Fibroblast of skin of left biceps (primary cell): ENCODE measurements at places on chromosomes 5 and 9.

DNA sequence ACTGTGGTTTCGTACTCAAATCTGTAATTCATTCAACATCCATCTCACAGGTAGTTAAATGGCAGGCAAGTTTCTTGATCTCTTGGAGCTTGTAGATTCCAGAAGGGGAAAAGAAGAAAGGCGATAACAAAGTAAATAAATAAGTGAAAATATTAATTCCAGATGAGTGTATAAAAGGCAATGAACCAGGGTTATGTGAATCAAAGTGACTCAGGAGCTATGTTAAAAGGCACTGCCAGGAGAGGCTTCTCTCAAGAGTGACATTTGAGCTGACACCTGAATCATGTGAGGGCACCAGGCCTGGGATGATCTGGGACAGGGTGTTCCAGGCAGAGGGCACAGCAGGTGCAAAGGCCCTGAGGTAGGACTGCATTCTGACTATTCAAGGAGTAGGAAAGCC is 45.0 kb downstream of the DOCK2 start:
- no peak for DNase-seq

DNA sequence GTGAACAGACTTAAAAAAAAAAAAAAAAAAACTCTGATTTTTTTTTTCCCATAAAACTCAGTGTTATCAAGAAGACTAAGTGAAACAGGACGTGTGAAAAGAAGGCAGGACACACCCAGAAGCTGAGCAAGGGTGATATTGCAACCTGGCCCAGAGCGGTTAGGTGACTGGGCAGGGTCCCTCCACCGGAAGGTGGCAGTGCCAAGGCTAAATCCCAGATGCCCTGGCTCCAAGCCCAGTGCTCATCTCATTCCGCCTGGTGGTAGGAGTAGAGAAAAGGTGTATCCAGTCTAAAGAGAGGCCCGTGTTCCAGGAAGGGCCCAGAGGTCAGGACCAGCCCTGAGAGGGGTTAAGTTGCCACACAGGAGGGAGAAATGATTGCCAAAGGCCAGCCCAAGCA is 51.5 kb upstream of the SAP30L start:
- no peak for DNase-seq

DNA sequence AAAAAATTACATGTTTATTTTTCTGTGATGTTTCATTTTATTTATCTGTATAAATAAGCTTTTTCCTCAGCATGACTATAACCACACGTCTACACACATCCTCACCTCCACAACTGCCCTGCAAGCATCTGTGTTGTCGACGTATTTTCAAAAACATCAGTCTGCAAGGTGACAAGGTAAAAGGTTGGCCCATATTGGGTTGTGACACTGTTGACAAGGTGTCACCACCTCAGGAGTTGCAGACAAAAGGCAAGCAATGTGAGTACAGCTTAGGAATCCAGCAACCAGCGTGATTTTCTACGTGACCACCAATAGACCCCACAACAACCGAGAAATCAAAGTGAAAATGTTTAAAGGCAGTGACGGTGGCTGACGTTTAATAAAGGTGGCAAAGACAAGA is 187.6 kb downstream of the PARP8 start:
- DNase-seq = no peak

DNA sequence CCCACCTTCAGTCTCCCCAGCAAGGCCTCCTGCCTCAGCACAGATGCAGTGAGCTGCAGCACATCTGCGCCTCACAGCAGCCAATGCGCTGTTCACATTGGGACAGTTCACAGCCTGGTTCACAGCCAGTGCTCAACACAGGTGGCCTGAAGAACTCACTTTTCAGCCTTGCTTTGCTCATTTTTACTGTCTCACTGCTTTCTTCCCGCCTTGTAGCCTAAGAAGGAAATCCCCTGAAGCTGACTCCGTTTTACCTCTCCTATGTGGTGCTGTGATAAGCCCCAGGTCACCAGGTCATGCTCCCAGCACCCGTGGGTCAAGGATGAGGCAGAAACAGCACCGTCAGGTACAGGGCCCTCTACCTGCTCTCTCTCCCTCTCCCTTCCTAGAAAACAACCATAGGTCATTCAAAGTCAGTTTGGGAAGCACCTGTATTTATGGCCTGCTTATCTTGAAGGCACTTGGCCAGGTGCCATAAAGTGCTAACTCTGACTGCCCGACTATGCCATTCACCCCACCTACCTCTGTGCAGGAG is 1.1 kb downstream of the GCNT4 start:
- DNase-seq = no peak

- DNase-seq = no peak
These were observed 186.9 kb upstream of the CD180 start for GRCh38 chr5:67383451-67383850.

DNA sequence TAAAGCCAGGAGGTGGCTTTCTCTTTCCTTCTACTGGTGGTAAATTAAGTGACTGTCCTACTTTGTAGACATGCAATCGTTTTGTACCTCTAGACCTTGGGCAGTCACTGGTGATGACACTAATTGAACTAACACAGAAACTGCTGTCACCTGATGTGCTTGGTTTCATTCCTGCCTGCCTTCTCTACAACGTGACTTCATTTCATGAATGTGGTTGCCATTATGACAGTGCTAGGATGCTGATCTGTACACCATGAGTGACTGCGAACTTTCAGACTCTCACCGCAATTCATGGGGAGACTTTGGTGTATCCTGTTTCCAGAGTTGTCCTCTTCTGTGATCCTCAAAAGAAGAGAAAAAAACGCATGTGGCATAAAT is 47.5 kb downstream of the UBE2QL1 start:
- DNase-seq = no peak

- DNase-seq = no peak
These were observed 123.5 kb upstream of the CD180 start for GRCh38 chr5:67319935-67320725.

DNA sequence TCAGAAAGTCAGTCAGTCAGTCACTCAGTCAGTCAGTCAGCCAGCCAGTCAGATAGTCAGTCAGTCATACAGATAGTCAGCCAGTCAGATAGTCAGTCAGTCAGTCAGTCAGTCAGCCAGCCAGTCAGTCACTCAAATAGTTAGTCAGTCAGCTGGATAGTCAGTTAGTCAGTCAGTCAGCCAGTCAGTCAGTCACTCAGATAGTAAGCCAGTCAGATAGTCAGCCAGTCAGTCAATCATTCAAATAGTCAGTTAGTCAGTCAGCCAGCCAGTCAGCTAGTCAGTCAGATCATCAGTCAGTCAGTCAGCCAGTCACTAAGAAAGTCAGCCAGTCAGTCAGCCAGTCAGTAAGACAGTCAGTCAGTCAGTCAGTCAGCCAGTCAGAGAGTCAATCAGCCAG is 477.1 kb downstream of the AGTPBP1 start:
- no peak for DNase-seq

GRCh38 chr5:83956386-83956785 is 235.7 kb upstream of the HAPLN1 start:
- DNase-seq = no peak

- no peak for DNase-seq
These were observed 22.5 kb upstream of the GLIPR2 start for GRCh38 chr9:36113999-36114398.

- no peak for DNase-seq
These were observed 22.4 kb upstream of the SLC6A3 start for GRCh38 chr5:1467341-1468246.

DNA sequence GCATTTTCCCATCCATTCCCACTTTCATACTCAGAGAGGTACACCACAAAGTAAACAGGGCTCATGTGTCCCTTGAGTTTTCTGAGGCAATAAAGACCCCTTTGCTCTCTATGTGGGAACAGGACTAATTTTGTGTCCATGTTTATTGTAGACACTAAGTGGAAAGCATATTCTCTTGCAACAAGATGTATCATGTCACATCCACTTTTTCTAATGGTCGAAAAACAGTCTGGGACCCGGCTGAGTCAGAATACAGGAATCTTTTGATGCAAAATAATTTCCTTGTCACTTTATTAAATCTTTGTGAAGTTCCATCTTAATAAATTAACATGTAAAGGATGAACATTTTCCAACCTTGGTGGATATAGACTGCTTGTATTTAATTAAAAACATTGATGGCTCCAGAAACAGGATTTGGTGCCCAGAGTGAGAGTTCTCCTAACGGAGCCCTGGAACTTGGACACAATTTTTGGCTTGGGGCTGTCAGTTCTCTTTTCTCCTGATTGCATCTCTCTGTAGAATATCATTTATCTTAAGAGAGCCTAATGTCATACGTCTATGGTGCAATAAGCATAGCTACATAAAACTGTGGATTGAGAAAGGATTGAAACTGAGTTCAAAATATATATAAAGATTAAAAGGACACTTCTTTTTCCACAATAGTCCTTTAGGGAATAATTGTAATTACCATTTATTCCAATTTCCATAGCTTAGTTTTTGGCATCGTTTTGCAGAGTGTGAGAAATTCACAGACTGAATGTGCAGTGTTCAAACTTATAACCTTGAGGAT is 1116.7 kb upstream of the SEMA6A start:
- no peak for DNase-seq

DNA sequence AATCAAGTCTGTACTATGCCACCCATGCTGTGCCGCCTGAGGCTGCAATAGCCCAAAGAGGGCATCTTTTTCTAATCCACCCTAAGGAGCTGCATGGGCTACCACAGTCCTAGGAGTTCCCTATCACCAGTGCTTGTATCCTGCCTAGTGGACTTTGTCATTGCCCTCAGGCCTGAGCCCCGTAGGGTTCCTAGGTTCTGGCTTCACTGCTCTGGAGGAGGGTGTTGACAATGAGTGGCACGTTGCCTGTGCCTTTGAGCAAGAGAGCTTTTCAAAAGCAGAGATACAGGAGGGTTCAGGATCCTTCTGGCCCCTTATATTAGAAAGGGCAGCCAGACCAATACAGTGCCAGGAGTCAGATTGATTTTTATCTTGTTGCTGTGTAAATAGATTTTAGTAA is 93.0 kb downstream of the PRDM6 start:
- no peak for DNase-seq

DNA sequence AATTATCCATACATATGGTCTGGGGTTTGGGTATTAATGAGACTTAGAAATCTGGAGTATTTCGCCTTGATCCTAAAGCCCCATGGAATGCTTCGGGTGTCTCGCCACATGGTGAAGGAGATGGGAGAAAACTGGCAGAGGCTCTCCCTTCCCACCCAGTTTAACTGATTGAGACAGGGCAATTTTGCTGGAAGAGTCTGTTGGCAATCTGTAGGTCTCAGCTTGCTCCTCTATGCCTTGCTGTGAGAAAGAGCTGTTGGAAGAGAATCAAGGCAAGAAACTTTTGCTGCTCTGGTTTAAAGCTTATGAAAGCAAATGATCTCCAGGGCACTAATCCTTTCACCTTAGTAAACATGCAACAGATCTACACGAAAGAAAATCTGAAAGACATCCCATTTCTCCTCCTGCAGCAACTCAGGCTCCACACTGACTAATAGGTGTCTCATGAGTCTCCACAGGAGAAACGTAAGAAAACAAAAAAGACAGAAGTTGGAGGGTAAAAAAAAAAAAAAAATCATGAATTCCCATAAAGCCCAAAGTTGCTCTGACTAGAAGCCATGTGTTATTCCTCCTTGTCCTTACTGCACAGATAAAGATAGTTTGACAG is 369.9 kb downstream of the EFNA5 start:
- no peak for DNase-seq

DNA sequence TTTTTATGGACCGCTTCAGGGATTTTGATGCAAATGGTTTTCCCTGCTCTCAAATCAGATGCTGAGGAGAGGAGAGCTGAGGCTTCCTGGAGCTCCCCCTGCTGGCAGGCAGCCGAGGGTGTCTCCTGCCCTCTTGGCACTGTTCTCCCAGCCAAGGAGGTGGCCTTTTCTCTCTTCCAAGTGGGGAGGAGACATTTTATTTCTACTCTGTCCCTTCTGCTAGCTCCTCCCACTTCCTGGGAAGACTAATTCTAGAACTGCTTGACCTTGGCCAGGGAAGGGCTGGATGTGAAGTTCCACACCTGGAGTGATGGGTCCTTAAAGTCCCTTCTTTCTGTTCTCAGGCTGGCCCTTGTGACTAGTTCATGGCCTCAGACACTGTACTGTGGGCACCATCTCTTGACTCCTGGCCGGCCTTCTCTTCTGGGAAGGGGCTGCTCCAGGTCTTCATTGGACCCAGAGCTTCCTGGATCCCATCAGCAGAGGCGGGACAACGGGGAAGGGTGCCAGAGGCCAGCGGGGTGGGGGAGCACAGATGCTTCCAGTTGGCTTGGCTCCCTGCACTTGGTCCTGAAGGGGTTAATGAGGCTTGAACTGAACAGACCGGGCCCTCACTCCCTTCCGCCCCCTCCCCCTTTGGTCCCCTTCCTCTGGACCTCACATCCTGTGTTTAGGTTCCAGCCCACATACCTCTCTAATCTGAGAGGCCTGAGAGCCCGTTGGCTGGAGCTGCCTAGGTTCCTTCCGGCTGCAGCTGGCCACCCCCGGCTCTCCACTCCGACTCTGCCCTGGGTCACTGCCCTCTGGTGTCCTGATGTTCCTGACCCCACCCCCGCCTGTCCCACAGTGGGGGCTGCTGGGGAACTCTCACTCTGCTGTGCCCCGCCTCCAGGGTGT is 32.1 kb downstream of the PTPA start:
- DNase-seq = peak; percentile 76

GRCh38 chr9:109315480-109316206 is 5.2 kb downstream of the EPB41L4B start:
- DNase-seq = no peak

- DNase-seq = no peak
These were observed 47.9 kb downstream of the RAI14 start for GRCh38 chr5:34703767-34704713.

DNA sequence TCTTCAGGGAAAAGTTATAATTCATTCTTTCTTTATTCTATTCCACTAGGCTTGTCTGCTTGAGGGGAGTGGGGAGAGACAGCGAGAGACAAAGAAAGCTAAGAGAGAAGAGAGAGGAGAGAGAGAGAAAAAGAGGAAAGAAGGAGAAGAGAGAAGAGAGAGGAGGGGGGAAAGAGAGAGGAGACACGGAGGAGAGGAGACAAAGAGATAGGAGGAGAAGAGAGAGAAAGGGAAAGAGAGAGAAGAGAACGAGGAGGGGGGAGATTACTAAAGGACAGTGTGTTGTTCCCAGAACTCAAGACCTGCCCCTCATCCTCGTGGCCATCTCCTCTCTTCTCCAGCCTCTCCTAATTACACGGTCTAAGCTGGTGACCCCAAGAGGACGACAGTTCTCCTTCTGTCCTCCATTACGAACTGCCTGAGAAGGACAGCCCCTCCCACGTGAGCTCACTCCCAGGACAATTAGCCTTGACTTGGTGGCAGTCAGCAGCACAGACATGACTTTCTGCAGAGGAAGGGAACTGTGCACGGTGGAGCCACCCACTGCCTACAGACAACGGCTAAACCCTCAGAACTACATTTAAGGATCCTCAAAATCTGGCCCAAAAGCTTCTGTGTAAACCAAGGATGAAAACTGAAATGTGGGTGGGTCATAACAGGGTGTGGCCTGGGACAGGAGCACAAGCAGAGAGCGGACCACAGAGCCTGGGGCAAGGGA is 99.1 kb downstream of the COL23A1 start:
- no peak for DNase-seq
